ENCODE measurements at places on chromosomes 4 and X. TPM values are rescaled to one million over a fixed set of nuclear protein-coding genes. Genes with fewer than 3 reads are reported as not detected.

Gene GAGE1
- not detected for total RNA-seq

DNA sequence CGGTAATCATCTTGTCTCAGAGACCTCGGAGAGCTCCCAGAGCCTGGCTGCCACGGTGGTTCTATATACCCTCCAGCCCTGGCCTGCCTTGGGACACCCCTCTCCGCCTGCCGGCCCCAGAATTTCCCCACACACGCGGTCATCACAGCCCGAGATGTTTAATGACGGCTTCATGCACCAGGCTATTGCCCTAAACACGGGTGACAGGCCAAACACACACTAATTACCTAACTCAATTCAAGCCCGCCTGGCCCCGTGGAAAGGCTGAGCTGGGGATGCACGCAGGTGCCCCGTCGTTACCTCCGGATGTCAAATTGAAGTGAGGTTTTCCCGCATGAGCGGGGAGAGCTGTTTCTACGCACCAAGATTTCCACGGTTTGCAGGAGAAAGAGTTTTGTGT is 72.9 kb upstream of the PPP2R3B start:
- no peak overlapping the region for H3K4me3 ChIP-seq
- H3K4me1 ChIP-seq: no peaks in the 10 kb centered on the region
- H3K27me3 ChIP-seq: peaks cover 10% of the 10 kb centered on the region
- H3K36me3 ChIP-seq: no peaks in the 10 kb centered on the region
- no peak for DNase-seq
- H3K27ac ChIP-seq: no peak overlapping the region

- H3K4me3 ChIP-seq: no peak overlapping the region
- DNase-seq: no peak
- H3K36me3 ChIP-seq: peaks cover 2% of the 10 kb centered on the region
- H3K27ac ChIP-seq: no peak overlapping the region
- H3K4me1 ChIP-seq: peaks cover 20% of the 10 kb centered on the region
These were observed 22.5 kb downstream of the XIAP start for GRCh38 chrX:123882391-123882790.

GRCh38 chrX:12996934-12997435 is 22.1 kb downstream of the TMSB4X start:
- H3K4me1 ChIP-seq: peaks cover 60% of the 10 kb centered on the region
- H3K36me3 ChIP-seq: no peaks in the 10 kb centered on the region
- no peak overlapping the region for H3K4me3 ChIP-seq

- no peak overlapping the region for H3K27ac ChIP-seq
- peaks cover 7% of the 10 kb centered on the region for H3K4me1 ChIP-seq
- no peaks in the 10 kb centered on the region for H3K36me3 ChIP-seq
- H3K4me3 ChIP-seq: no peak overlapping the region
- H3K27me3 ChIP-seq: no peaks in the 10 kb centered on the region
These were observed 33.9 kb downstream of the RTL3 start for GRCh38 chrX:78624962-78625909.

DNA sequence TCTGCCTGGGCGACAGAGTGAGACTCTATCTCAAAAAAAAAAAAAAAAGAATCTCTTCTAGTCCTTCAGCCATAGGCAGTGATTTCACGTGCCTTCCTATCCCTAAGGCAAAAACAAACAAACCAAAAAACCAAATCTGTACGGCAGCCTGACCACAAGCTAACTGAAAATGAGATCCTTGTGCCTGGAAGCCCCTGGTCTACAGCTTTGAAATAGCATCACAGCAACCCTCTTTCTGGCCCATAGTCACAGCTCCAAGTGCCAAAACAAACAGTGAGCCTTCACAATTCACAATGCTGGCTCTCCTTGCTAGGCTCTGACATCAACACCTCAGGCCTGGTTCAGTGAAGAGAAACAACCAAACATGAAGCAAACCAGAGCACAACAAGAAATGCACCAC is 46.1 kb downstream of the TMEM150C start:
- peaks cover 14% of the 10 kb centered on the region for H3K27me3 ChIP-seq
- no peak overlapping the region for H3K4me3 ChIP-seq
- no peaks in the 10 kb centered on the region for H3K4me1 ChIP-seq
- H3K36me3 ChIP-seq: no peaks in the 10 kb centered on the region

DNA sequence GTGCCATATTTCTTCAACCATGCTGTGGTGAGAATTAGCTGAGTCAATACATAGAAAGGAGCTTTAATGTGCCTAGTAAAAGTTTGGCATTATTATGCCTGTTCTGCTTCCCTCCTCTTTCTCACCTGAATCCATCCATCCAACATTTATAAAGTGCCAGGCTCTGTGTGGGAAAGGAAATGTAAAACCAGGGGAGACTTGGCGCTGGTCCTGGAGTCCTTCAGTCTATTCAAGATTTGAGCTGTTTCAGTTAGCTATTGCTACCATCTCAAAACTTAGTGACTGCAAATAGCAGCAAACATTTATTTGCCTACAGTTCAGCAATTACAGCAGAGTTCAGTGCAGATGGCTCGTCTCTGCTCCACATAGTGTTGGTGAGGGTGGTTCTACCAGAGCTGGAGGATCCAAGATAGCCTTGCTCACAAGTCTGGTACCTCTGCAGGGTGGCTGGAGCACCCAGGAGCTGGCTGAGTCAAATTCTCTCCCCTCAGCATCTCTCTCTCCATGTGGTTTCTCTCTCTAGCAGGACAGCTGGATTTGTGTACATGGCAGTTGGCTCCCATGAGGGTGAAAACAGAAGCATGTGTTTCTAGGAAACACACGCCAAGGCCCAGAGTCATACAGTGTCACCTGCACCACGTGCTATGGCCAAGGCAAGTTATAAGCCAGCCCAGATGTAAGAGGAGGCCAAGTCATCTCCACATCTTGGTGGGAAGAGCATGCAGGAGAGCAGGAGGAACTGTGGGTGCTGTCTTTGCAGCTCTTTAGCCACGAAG is 77.3 kb downstream of the FHDC1 start:
- H3K4me3 ChIP-seq: no peak overlapping the region
- no peaks in the 10 kb centered on the region for H3K4me1 ChIP-seq
- no peaks in the 10 kb centered on the region for H3K36me3 ChIP-seq
- DNase-seq: no peak
- H3K27ac ChIP-seq: no peak overlapping the region

- H3K27me3 ChIP-seq: no peaks in the 10 kb centered on the region
- DNase-seq: no peak
- no peaks in the 10 kb centered on the region for H3K36me3 ChIP-seq
- no peak overlapping the region for H3K4me3 ChIP-seq
These were observed 135.2 kb downstream of the EPHA5 start for GRCh38 chr4:65535113-65535512.

DNA sequence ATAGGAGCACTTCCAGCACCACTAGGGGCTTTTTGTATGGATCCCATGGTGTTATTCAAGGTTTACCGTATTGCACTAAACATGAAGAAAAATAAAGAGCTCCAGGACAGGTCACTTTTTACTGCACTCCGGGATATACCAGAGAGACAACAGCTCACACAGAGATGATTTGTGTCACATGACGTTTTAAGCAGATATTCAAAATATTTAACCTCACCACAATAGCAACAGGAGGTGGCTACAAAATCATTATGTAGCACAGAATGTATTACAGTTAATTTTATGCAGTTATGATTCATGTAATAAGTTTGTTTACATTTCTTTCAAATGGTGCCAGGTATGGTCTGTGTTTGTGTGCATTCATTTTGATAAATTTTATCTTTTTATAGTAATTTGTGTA is 100.6 kb downstream of the LUZP4 start:
- H3K4me1 ChIP-seq: no peaks in the 10 kb centered on the region
- no peaks in the 10 kb centered on the region for H3K27me3 ChIP-seq
- H3K4me3 ChIP-seq: no peak overlapping the region
- DNase-seq: no peak
- no peak overlapping the region for H3K27ac ChIP-seq

DNA sequence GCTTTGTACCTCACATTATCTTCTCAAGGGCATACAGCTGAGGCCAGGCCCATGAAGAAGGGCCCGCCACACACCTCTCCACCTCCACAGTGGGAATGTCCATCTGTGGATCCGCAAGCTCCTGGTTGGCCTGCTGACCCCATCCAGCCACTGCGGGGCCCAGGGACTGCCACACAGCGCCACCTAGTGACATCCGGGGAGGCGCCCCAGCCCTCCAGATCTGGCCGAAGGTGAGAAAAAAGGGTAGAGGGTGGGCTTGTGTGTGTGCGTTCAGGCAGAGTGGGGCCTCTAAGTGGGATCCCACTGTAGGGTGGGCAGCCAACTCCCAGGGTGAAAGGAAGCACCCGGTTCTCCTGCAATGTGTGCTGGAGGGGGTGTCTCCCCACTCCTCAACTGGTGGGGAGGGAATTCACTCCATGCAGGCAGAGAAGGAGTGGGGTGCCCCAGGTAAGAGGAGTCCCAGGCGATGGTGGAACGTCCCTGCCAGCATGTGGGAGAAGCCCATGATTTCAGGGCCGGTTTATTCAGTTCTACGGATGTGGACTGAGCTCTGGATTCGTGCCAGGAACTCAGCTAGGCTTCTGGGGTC is 117.3 kb downstream of the ENPP6 start:
- H3K27me3 ChIP-seq: peaks cover 14% of the 10 kb centered on the region
- no peak overlapping the region for H3K4me3 ChIP-seq
- no peak overlapping the region for H3K27ac ChIP-seq

GRCh38 chr4:48380583-48381167 is 39.3 kb downstream of the SLAIN2 start:
- no peak overlapping the region for H3K4me3 ChIP-seq
- H3K27me3 ChIP-seq: no peaks in the 10 kb centered on the region
- DNase-seq: no peak
- H3K27ac ChIP-seq: no peak overlapping the region
- H3K4me1 ChIP-seq: no peaks in the 10 kb centered on the region

DNA sequence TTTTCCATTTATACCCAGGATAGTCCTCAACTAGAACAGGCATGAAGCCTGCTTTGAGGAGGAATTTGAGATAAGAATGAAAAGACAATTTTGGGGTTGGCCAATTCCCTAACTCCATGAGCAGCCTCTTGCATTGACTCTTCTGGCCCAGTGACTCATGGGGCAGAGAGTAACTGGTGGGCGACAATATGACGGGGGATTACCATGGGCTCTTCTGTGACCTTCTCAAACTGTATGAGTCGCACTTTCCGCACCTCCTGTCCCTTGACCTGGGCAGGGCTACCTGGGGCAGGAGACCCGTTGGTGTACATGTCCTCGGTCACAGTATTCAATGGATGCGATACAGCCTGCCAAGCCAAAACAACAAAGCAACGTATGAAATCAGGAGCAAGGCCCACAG is 13.3 kb downstream of the MPP1 start:
- H3K4me1 ChIP-seq: no peaks in the 10 kb centered on the region
- DNase-seq: no peak
- no peak overlapping the region for H3K4me3 ChIP-seq
- H3K27me3 ChIP-seq: no peaks in the 10 kb centered on the region

GRCh38 chr4:100095729-100096595 is 94.3 kb downstream of the DDIT4L start:
- peak overlapping the region; percentile 79 for H3K27ac ChIP-seq
- H3K36me3 ChIP-seq: no peaks in the 10 kb centered on the region
- H3K4me3 ChIP-seq: no peak overlapping the region
- DNase-seq: peak; percentile 72
- H3K4me1 ChIP-seq: peaks cover 41% of the 10 kb centered on the region

GRCh38 chrX:119288890-119289393 is 52.9 kb downstream of the PGRMC1 start:
- H3K36me3 ChIP-seq: no peaks in the 10 kb centered on the region
- no peaks in the 10 kb centered on the region for H3K4me1 ChIP-seq
- DNase-seq: no peak
- H3K27me3 ChIP-seq: no peaks in the 10 kb centered on the region
- no peak overlapping the region for H3K4me3 ChIP-seq
- no peak overlapping the region for H3K27ac ChIP-seq

DNA sequence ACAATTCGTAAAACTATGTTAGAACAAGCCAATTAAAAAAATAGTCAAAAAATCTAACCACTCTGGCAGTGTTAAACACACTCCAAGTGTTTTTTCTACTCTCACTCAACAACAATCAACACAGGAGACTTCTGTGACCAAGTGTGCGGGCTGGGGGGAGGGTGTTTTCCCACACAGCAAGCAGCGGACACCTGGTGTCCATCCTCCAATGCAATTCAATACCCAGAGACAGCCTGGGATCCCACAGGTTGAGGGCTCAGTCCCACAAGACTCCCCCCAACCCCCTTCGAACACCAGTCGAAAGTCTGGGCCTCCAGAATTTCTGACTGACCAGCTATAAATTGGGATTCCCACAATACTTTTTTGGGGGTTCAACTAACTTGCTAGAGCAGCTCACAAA is 8.3 kb upstream of the PIM2 start:
- H3K27ac ChIP-seq: no peak overlapping the region
- no peaks in the 10 kb centered on the region for H3K27me3 ChIP-seq
- no peak for DNase-seq
- peaks cover 34% of the 10 kb centered on the region for H3K4me1 ChIP-seq

Gene MXRA5
- total RNA-seq: not detected

DNA sequence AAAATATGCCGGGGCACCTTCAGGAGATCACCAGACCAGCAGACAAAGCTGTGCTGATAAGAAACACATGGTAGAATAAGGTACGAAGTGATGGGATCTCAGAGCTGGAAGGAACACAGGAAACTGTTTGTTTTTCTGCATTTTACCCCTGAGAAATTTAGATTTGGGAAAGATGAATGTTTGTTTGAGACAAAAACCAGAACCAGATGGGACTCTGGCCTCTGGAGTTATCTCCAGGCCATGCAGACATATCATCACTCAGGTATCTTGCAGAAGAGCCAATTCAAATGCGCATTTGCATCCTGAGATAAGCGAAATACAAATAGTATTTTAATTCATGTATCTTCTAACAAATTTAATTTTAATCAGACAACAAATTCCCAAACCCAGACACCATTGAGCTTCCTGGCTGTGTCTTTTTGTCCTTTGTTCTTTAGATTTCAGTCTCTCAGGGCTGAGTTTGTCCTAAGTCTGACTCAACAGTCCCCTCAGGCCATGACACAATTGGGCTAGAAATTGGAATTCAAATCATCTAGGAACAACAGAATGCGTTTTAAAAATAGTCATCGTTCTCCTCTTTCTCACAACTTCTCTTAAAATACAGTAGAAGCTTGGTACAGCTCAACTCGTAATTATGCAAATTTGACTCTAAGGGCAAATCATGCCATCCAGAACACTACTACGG is 159.0 kb downstream of the PACRGL start:
- H3K4me1 ChIP-seq: no peaks in the 10 kb centered on the region
- H3K27me3 ChIP-seq: no peaks in the 10 kb centered on the region
- H3K27ac ChIP-seq: no peak overlapping the region
- DNase-seq: no peak
- no peak overlapping the region for H3K4me3 ChIP-seq

- H3K27ac ChIP-seq: no peak overlapping the region
- H3K36me3 ChIP-seq: no peaks in the 10 kb centered on the region
- DNase-seq: no peak
- no peaks in the 10 kb centered on the region for H3K4me1 ChIP-seq
These were observed 138.8 kb upstream of the IL15 start for GRCh38 chr4:141497627-141498026.

Gene AWAT2
- total RNA-seq: not detected

- H3K36me3 ChIP-seq: no peaks in the 10 kb centered on the region
- H3K4me1 ChIP-seq: peaks cover 12% of the 10 kb centered on the region
- H3K27me3 ChIP-seq: peaks cover 1% of the 10 kb centered on the region
- no peak overlapping the region for H3K4me3 ChIP-seq
These were observed 153.0 kb downstream of the SMIM20 start for GRCh38 chr4:26067035-26067434.

Data from activated CD4-positive, alpha-beta memory T cell treated with anti-CD3 and anti-CD28 coated beads for 36 hours (primary cell).